ENCODE measurements at places on chromosomes 16 and 17.

DNA sequence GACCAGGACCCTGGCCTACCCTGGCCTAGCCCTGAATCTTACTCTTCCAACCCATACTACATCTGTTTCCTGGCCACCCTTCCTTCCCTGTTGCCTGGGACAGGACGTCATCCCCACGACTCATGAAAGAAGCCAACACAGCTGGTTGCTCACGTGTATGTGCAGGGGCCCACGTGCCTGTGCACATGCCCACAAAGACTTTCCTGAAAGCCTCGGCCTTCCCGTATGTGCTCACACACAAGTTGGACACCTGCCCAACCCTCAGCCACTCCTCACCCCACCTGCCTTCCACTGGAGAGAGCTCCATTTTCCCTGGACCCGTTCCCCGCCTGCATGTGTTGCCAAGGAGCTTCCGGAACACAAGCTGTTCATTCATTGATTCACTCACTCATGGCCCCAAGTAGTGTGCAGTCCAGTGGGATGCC lies 7.0 kb downstream of the PLXDC1 start:
- DNase-seq = no peak

GRCh38 chr16:351804-352520 lies 561 bp downstream of the AXIN1 start:
- peak; percentile 64 for DNase-seq

DNA sequence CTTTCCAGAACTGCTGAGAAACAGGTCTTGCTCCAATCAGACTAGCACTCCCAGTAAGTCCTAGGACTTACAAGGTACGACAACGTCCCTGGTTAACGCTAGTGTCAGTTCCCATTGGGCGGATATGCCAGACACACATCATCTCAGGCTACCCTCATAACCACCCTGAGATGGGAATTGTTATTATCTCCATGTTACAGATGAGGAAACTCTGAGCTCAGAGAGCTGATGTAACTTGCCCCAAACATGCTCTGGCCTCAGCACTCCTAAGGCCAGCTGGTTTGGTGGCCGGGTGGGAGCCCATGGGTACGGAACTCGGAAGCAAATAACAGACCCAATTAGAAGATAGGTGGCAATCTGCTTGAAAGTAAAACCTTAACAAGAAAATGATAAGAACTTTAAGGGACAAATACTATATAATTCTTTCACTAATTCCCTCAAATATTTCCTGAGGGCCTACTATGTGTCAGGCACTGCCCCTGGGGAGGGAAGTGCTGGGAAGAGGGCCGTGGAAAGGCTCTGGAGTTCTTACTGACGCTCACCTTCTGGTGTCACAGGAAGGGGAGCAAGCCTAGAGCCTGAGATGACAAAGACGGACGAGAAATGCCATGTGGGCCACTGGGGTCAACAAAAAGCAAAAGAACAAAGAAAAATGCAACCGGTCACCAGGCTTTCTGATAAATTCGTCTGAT lies 6.9 kb downstream of the CREBBP start:
- peak; percentile 16 for DNase-seq

DNA sequence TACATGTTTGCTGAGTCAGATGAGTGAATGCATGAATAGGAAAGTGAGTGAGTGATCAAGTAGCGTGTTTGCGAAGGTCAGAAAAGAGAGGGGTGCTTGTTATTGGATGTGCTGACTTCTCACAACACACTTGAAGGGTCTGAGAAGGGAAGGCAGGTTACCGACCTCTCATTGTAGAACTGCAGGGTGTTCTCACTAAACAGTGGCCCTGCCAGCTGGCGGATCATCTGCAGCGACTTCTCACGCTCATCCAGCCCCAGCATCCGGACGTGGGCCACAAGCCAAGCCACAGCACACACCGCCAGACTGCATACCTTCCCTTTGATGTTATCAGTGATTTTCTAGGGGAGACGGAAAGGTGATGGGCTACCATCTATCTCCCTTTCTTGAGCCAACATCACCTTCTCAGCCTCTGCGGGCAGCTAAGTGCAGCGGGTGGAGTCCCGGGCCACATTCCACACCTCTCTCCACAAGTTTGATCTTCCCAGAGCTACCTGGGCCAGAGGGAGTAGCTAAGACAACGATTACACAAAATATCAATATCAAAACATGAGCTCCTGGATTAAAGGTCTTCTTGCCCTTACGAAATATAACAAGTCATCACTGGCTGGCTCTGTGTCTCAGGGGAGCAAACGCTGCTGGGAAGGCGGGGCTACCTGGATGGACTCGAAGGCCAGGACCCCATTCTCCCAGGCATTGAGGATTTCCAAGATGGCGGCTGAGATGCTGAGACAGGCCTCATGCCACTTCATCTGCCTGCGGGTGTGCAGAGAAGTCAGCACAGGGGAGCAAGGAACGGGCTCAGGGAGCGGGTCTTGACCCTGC lies 11.0 kb downstream of the CSF3 start:
- no peak for DNase-seq

DNA sequence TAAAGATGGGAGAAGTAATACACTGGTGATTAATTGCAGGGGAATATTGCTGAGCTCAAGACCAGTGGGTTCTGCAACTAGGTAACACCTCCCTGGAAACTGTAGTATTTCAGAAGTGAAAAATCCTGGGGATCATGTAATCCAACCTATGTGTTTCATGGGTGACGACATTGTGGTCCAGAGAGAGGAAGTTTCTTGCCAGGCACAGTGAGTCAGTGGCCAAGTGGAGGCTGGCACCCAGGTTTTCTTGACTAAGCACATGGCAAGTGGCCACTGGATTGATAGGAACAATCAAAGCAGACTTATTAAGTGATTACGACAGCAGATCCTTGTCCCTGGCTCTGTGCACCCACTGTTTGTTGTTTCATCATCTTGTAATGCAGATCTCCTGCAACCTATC lies 14.6 kb upstream of the CIITA start:
- peak; percentile 12 for DNase-seq
